ENCODE measurements at places on chromosomes 16 and 17. TPM values are rescaled to one million over a fixed set of nuclear protein-coding genes. Genes with fewer than 3 reads are reported as not detected.

GRCh38 chr17:1627982-1628855 is at the start of gene SLC43A2:
SLC43A2 (minus strand) TSS chr17:1628834; CDS start chr17:1627874, 960 bp downstream.
- H3K36me3 ChIP-seq: no peaks in the 10 kb centered on the region
- peak within 1 kb of the TSS; percentile 82 for H3K27ac ChIP-seq
- no peaks in the 10 kb centered on the region for H3K27me3 ChIP-seq
- peak within 1 kb of the TSS; percentile 48 for H3K4me3 ChIP-seq

- peak overlapping the region; percentile 46 for H3K4me3 ChIP-seq
- H3K4me1 ChIP-seq: peaks cover 58% of the 10 kb centered on the region
- H3K27ac ChIP-seq: peak overlapping the region; percentile 97
- H3K36me3 ChIP-seq: peaks cover 2% of the 10 kb centered on the region
- H3K27me3 ChIP-seq: no peaks in the 10 kb centered on the region
These were observed 7.6 kb downstream of the MYO1C start for GRCh38 chr17:1484676-1485422.

- H3K27ac ChIP-seq: no peak overlapping the region
- H3K4me1 ChIP-seq: no peaks in the 10 kb centered on the region
- H3K4me3 ChIP-seq: no peak overlapping the region
- H3K36me3 ChIP-seq: no peaks in the 10 kb centered on the region
These were observed 28.0 kb downstream of the SOX8 start for GRCh38 chr16:1009358-1010150.

GRCh38 chr16:89710709-89711564 is 9.4 kb upstream of the SPATA2L start:
- no peaks in the 10 kb centered on the region for H3K36me3 ChIP-seq
- H3K4me3 ChIP-seq: no peak overlapping the region
- no peak overlapping the region for H3K27ac ChIP-seq
- no peak for DNase-seq

GRCh38 chr17:9101356-9101755 is 80.0 kb downstream of the NTN1 start:
- no peaks in the 10 kb centered on the region for H3K27me3 ChIP-seq
- peak; percentile 75 for DNase-seq
- H3K4me1 ChIP-seq: peaks cover 27% of the 10 kb centered on the region
- no peak overlapping the region for H3K4me3 ChIP-seq
- H3K36me3 ChIP-seq: no peaks in the 10 kb centered on the region

DNA sequence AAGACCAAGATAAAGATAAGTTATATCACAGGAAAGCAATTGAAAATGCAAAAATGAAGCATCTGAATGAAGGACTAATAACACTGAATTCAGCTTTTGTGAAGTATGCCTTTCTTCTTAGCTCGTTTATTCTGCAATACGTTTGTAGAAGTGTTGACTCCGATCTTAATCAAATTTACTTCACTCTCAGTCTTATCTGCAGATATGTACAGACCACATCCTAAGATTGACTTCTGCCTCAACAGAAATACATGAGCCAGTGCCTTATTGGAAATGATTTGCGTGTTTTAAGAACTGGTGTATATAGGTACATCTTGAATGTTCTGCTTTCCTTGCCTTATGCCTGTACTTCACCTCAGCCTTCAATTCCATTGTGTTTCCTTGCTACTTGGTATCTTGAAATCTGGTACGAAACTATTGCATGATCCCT is 1.3 kb downstream of the ATF7IP2 start:
- peaks cover 19% of the 10 kb centered on the region for H3K4me1 ChIP-seq
- DNase-seq: no peak

- peak overlapping the region; percentile 6 for H3K27ac ChIP-seq
- H3K27me3 ChIP-seq: no peaks in the 10 kb centered on the region
- DNase-seq: no peak
- no peak overlapping the region for H3K4me3 ChIP-seq
- H3K36me3 ChIP-seq: no peaks in the 10 kb centered on the region
These were observed 5.0 kb upstream of the BCL6B start for GRCh38 chr17:7017827-7018200.

- no peaks in the 10 kb centered on the region for H3K27me3 ChIP-seq
- H3K4me3 ChIP-seq: no peak overlapping the region
- peaks cover 35% of the 10 kb centered on the region for H3K4me1 ChIP-seq
- no peaks in the 10 kb centered on the region for H3K36me3 ChIP-seq
- no peak overlapping the region for H3K27ac ChIP-seq
These were observed 975.3 kb upstream of the SOX9 start for GRCh38 chr17:71145486-71145885.

DNA sequence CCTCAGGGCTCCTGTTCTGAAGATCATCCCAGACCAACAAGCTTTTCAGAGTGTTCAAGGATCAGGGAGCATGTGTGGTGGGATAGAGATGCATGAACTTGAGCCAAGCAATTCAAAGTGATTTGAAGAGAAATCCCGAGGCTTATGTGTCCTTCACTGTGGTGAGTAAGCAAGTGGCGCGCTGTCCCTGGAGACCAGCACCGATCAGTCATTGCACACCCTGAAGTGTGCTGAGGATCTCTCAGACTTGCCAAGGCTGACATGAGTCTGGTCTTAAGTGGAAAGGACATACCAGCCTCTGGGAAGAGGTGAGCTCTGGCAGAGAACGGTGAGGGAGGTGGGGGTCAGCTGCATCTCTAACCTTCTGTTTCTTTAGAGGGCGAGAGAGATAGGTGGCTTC is 43.8 kb upstream of the CDH13 start:
- no peaks in the 10 kb centered on the region for H3K4me1 ChIP-seq
- no peak overlapping the region for H3K4me3 ChIP-seq
- H3K36me3 ChIP-seq: no peaks in the 10 kb centered on the region
- H3K27ac ChIP-seq: no peak overlapping the region
- no peaks in the 10 kb centered on the region for H3K27me3 ChIP-seq
- no peak for DNase-seq

DNA sequence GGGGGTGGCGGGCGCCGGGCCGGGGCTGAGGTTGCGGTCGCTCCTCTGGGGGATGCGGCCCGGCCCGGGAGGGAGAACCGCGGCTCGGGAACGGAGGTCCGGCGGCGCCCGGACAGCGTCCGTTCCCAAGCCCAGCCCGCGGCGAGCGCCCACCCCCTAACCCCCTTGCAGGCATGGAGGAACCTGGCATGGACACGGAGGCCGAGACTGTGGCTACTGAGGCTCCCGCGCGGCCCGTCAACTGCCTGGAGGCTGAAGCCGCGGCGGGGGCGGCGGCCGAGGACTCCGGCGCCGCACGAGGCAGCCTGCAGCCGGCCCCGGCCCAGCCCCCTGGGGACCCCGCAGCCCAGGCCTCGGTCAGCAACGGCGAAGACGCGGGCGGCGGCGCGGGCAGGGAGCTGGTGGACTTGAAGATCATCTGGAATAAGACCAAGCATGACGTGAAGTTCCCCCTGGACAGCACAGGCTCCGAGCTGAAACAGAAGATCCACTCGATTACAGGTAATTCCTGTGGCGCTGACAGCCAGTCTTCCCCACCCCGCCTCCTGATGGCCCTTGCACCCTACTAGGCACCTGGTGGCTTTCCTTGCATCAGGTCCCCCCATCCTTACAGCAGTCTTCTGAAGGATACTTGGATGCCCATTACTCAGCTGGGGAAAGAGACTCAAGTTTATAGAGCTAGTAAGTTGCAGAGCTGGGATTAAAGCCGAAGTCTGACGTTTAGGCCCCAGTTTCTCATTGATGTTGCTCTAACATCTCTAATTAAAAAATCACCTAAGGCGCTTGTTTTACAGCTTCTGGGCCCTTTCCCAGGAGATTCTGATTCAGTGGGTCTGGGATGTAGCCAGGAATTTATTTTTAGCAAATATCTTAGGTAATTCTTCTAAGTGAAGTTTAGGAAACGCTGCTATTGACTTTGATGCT is 514 bp downstream of the UBFD1 start:
- peaks cover 12% of the 10 kb centered on the region for H3K36me3 ChIP-seq
- H3K27me3 ChIP-seq: no peaks in the 10 kb centered on the region
- peak overlapping the region; percentile 90 for H3K4me3 ChIP-seq
- peak overlapping the region; percentile 84 for H3K27ac ChIP-seq
- peaks cover 41% of the 10 kb centered on the region for H3K4me1 ChIP-seq
- peak; percentile 34 for DNase-seq

GRCh38 chr16:88451586-88452481 is 1.2 kb upstream of the ZFPM1 start:
- no peak for DNase-seq
- H3K27ac ChIP-seq: peak overlapping the region; percentile 83
- peaks cover 39% of the 10 kb centered on the region for H3K4me1 ChIP-seq

GRCh38 chr17:31448467-31449077 is 57.1 kb downstream of the RAB11FIP4 start:
- H3K4me3 ChIP-seq: no peak overlapping the region
- no peak for DNase-seq
- H3K36me3 ChIP-seq: no peaks in the 10 kb centered on the region
- H3K4me1 ChIP-seq: no peaks in the 10 kb centered on the region
- H3K27ac ChIP-seq: no peak overlapping the region

GRCh38 chr17:42180922-42181850 is at the start of gene KCNH4:
KCNH4 (minus strand) TSS chr17:42181142; CDS start chr17:42180945, 197 bp downstream.
- H3K27me3 ChIP-seq: peaks cover 6% of the 10 kb centered on the region
- no peaks in the 10 kb centered on the region for H3K36me3 ChIP-seq
- DNase-seq: peak; percentile 77
- H3K27ac ChIP-seq: no peak within 1 kb of the TSS

DNA sequence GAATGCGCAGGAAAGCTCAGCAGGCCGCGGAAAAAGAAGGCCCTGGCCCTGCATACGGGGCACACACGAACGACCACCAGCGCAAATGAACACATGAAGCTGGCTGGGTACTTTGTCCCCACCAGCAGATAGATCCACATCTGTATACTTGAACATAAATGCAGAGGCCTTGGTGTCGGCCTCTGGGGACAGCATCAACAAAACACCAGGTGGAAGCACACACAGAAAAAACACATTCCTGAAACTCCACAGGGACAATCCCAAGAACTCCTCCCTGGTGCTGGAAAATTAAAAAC is 606 bp upstream of the ZBTB4 start:
- no peaks in the 10 kb centered on the region for H3K27me3 ChIP-seq
- no peaks in the 10 kb centered on the region for H3K36me3 ChIP-seq
- peaks cover 51% of the 10 kb centered on the region for H3K4me1 ChIP-seq
- H3K4me3 ChIP-seq: peak overlapping the region; percentile 2
- no peak for DNase-seq
- H3K27ac ChIP-seq: peak overlapping the region; percentile 99

- no peaks in the 10 kb centered on the region for H3K27me3 ChIP-seq
- peaks cover 41% of the 10 kb centered on the region for H3K4me1 ChIP-seq
- H3K36me3 ChIP-seq: no peaks in the 10 kb centered on the region
- peak overlapping the region; percentile 56 for H3K4me3 ChIP-seq
These were observed 705 bp downstream of the FOXK2 start for GRCh38 chr17:82519971-82520903.

DNA sequence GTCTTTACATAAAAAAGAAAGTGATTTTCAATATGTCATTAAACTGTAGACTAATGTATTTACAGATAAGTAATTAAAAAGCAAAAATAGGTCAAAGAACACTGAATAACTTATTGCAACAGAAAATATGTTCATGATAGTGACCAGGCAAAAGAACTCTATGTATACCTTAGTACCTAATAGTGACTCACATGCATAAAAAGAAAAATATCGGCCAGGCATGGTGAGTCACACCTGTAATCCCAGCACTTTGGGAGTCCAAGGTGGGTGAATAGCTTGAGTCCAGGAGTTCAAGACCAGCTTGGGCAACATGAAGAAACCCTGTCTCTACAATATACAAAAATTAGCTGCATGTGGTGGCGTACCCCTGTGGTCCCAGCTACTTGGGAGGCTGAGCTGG is 33.0 kb upstream of the TOM1L1 start:
- peaks cover 15% of the 10 kb centered on the region for H3K4me1 ChIP-seq
- no peak for DNase-seq
- H3K27me3 ChIP-seq: no peaks in the 10 kb centered on the region
- H3K27ac ChIP-seq: no peak overlapping the region
- H3K36me3 ChIP-seq: no peaks in the 10 kb centered on the region
- no peak overlapping the region for H3K4me3 ChIP-seq

- no peak overlapping the region for H3K4me3 ChIP-seq
- no peaks in the 10 kb centered on the region for H3K27me3 ChIP-seq
These were observed 582.0 kb downstream of the CDH11 start for GRCh38 chr16:64539811-64540371.

GRCh38 chr17:61412860-61413660 is 13.4 kb downstream of the TBX2 start:
- H3K36me3 ChIP-seq: no peaks in the 10 kb centered on the region
- no peaks in the 10 kb centered on the region for H3K27me3 ChIP-seq
- H3K4me1 ChIP-seq: peaks cover 42% of the 10 kb centered on the region
- H3K27ac ChIP-seq: peak overlapping the region; percentile 22

DNA sequence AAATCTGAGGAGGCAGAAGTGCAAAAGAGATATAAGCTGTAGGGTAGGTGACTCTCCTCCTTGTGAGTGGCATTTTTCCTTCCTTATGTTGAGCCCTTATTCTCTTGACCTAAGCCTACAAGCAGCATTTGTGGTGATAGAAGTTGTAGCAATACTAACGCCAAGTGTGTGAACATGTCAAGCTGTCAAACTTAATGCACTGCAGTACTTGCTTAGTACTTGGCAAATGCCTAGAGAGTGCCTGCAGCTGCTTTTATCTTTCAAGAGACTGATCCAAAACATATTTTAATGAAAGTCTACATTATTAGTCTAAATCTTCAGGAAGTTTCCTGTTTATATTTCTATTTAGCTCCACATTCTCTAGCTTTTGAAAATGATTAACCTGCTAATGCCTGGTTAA is 83.2 kb downstream of the CNTNAP4 start:
- H3K4me3 ChIP-seq: no peak overlapping the region
- H3K27ac ChIP-seq: no peak overlapping the region
- no peak for DNase-seq
- no peaks in the 10 kb centered on the region for H3K36me3 ChIP-seq
- H3K27me3 ChIP-seq: no peaks in the 10 kb centered on the region

GRCh38 chr16:85171004-85171758 is 58.9 kb upstream of the CIBAR2 start:
- H3K27ac ChIP-seq: no peak overlapping the region
- DNase-seq: no peak
- no peaks in the 10 kb centered on the region for H3K36me3 ChIP-seq
- H3K4me3 ChIP-seq: no peak overlapping the region

GRCh38 chr16:4097826-4098240 is 18.4 kb downstream of the ADCY9 start:
- H3K4me3 ChIP-seq: no peak overlapping the region
- peaks cover 43% of the 10 kb centered on the region for H3K4me1 ChIP-seq
- H3K36me3 ChIP-seq: no peaks in the 10 kb centered on the region
- no peaks in the 10 kb centered on the region for H3K27me3 ChIP-seq
- H3K27ac ChIP-seq: no peak overlapping the region

- no peaks in the 10 kb centered on the region for H3K27me3 ChIP-seq
- H3K4me3 ChIP-seq: no peak overlapping the region
- H3K27ac ChIP-seq: no peak overlapping the region
- no peak for DNase-seq
- H3K4me1 ChIP-seq: no peaks in the 10 kb centered on the region
These were observed 37.0 kb upstream of the C16orf78 start for GRCh38 chr16:49336581-49336980.

GRCh38 chr17:29091606-29092289 is 48.8 kb downstream of the PIPOX start:
- no peaks in the 10 kb centered on the region for H3K4me1 ChIP-seq
- H3K36me3 ChIP-seq: peaks cover 10% of the 10 kb centered on the region
- no peak overlapping the region for H3K27ac ChIP-seq
- no peaks in the 10 kb centered on the region for H3K27me3 ChIP-seq
- H3K4me3 ChIP-seq: no peak overlapping the region
- no peak for DNase-seq

GRCh38 chr16:66740010-66740409 is 11.4 kb downstream of the DYNC1LI2 start:
- no peaks in the 10 kb centered on the region for H3K27me3 ChIP-seq
- peaks cover 24% of the 10 kb centered on the region for H3K36me3 ChIP-seq
- peaks cover 34% of the 10 kb centered on the region for H3K4me1 ChIP-seq
- H3K4me3 ChIP-seq: no peak overlapping the region

AIPL1 gene
- total RNA-seq: not detected

PRAC1 gene
- not detected for total RNA-seq

NXPH3 gene
- 0.78 TPM for total RNA-seq

HSF5 gene
- total RNA-seq: not detected

SOX15 gene
- total RNA-seq: not detected

STH gene
- not detected for total RNA-seq

ERI2 gene
- total RNA-seq: 16.3 TPM

TEX14 gene
- not detected for total RNA-seq
